Pancreas (tissue), 10 donors: ENCODE measurements at places on chromosomes 6 and 20. TPM values are rescaled to one million over a fixed set of nuclear protein-coding genes. Genes with fewer than 3 reads are reported as not detected.
A peak's percentile ranks its signal among the peaks of the same experiment; 100 is the strongest.

DNA sequence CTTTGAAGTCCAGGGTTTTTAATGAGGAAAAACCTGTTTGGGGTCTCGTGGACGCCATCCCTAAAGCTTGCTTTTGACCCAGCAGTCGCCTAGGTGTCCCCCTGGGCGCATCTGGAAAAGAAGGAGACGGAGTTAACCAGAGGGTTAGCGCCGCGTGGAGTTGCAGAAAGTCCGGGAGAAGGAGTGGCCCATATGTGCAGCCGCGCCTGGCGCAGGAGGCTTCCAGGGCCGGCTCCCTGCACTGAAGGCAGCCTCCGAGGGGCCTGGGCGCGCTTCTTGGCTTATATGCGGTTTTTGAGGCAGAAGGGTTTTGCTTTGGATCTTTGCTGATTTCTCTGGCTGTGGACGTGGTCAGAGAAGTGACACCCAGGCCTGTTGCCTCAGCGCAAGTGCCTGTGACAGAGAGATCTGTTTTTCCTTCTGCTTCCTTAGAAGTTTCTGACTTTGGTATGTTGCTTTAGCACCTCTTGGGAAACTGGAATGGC lies 987 bp downstream of the TMEM181 start:
- H3K4me3 ChIP-seq, result peak overlapping the region; percentile 96
- H3K27me3 ChIP-seq, result no peaks in the 10 kb centered on the region
- H3K4me1 ChIP-seq, result peaks cover 11% of the 10 kb centered on the region
- peak; percentile 71 for DNase-seq

DNA sequence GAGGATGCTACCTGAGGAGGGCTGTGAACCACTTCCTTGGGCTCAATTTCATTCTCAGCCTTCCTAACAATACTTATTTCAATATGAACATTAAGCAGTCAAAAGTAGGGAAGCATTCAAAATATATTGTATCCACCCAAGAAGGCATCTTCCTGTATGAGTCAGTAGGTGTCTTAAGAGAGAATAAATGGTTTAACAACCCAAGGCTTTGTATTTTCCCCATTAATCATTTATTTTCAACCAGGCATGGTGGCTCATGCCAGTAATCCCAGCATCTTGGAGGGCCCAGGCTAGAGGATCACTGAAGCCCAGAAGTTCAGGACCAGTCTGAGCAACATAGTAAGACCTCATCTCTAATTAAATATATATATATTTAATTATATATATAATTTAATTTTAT lies 74.5 kb upstream of the MARCKS start:
- no peak for DNase-seq
- H3K27ac ChIP-seq, result no peak overlapping the region
- H3K4me3 ChIP-seq, result no peak overlapping the region
- no peaks in the 10 kb centered on the region for H3K4me1 ChIP-seq
- H3K27me3 ChIP-seq, result no peaks in the 10 kb centered on the region

DNA sequence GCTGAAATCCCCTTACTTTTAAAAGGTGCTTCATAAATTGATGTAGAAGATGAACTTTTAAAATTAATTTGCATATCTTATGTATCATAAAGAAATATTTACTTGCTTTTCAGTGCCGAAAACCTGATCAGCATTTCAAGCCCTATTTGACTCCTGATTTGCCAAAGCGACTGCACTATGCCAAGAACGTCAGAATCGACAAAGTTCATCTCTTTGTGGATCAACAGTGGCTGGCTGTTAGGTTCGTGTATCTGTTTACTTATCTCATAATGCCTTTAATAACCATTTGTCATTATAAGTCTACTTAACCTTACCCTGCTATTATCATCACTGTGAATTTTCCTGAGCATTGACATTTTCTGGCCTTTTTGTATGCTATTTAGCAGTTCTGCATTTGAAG lies 7.8 kb downstream of the OR2A4 start:
- DNase-seq, result no peak
- no peaks in the 10 kb centered on the region for H3K27me3 ChIP-seq
- no peak overlapping the region for H3K27ac ChIP-seq
- H3K4me1 ChIP-seq, result no peaks in the 10 kb centered on the region
- H3K36me3 ChIP-seq, result no peaks in the 10 kb centered on the region

DNA sequence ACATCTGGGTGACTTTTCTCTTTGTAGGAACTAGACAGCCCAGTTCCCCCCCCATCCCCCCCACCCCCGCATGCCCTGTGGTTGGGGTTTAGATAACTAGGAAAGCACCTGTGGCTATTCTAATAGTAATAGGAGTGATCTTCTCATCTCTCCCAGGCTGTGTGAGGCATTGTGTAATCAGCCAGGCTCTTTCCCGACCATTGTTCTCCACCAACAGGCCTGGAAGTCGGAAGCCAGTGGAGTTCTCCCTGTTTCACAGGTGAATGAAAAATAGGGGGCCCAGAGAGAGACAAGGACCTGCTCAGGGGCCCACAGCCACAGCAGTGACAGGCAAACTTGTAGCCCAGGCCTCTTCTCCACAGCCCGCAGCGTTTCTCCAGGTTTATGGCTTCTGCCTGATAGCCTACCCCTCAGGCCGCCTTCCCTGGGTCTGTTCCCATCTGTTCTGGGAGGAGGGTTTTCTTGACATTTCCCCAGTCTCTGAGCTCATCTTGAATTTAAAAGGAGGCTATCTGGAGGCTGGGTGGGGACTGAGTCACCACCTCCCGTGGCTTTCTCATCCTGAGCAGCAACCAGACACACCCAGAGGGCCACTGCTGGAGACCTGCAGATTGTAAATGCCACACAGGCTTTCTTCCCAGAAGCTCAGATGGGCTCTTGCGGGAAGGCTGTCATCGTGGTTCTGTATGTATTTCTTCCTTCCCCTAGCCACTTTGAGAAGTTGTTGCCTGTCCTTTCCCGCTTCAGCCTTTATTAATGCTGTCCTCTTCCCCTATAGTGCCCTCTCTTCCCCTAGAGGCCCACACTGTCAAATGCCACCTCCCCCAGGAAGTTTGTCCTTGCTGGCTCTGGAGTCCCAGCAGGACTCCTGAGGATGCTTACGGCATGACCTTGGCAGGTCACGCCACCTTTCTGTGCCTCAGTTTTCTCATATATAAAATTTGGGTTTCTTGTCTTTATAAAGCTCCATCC lies 75.9 kb upstream of the MYL9 start:
- no peaks in the 10 kb centered on the region for H3K36me3 ChIP-seq
- H3K4me3 ChIP-seq, result peak overlapping the region; percentile 23
- no peaks in the 10 kb centered on the region for H3K27me3 ChIP-seq
- peak overlapping the region; percentile 88 for H3K27ac ChIP-seq
- DNase-seq, result peak; percentile 42
- H3K4me1 ChIP-seq, result peaks cover 62% of the 10 kb centered on the region

DNA sequence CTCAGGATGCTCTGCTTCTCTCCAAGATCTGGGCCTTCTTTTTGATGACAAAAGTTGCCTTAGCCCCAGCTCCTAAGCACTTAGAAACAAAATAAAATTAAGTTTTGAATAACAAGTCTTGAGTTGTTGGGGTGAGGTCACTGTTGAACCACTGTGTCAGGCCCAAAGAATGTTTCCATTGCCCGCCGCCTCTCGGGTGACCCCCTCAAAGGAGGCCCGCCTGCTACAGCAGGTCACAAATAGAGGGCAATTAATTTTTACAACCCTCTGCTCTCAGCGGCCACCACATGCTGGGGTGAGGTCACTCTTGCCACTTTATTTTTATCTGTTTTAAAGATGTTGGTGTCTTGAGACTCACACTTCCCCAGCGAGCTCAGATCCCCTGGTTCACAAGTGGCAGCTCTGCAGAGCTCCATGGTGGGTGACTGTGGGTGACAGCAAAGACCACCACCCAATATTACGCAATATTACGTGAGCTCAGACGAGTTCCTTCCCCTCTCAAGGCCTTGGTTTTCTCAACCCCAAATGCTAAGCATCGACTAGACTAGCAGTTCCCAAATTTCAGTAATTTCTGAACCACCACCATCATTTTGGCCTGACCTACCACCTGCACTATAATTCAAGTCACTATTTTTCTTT lies 247.7 kb upstream of the PMEPA1 start:
- DNase-seq, result no peak
- peak overlapping the region; percentile 43 for H3K27ac ChIP-seq
- H3K27me3 ChIP-seq, result no peaks in the 10 kb centered on the region
- H3K4me1 ChIP-seq, result no peaks in the 10 kb centered on the region
- no peaks in the 10 kb centered on the region for H3K36me3 ChIP-seq

The CD93 gene
- total RNA-seq, result 9.5 TPM

- H3K4me1 ChIP-seq, result peaks cover 6% of the 10 kb centered on the region
- H3K36me3 ChIP-seq, result no peaks in the 10 kb centered on the region
- no peak for DNase-seq
- no peaks in the 10 kb centered on the region for H3K27me3 ChIP-seq
- no peak overlapping the region for H3K27ac ChIP-seq
Measured at GRCh38 chr20:7935027-7935551, 5.2 kb downstream of the HAO1 start.

GRCh38 chr6:41370488-41371111 lies 35.2 kb downstream of the NCR2 start:
- H3K4me1 ChIP-seq, result peaks cover 11% of the 10 kb centered on the region
- no peak overlapping the region for H3K4me3 ChIP-seq
- no peaks in the 10 kb centered on the region for H3K36me3 ChIP-seq

DNA sequence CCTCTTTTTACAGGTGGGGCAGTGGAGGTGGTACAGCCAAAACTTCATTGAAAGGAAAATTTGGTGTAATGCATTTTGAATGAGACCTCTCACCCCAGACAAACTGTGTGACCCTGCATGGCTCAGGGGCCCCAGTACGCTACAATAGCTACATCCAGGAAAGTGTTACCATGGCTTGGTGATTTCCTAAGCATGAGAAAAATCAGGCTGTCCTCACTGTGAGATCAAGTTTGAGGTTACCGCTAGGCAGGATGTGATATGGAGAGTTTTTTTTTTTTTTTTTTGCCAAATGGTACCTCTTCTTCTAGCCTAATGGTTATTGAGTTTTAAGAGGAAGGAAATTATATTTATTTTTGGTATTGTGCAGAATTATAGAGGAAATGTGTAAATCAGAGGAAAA lies 305.3 kb downstream of the CD83 start:
- H3K27ac ChIP-seq, result no peak overlapping the region
- H3K27me3 ChIP-seq, result no peaks in the 10 kb centered on the region
- no peak overlapping the region for H3K4me3 ChIP-seq

The GSTA3 gene
- total RNA-seq, result not detected

DNA sequence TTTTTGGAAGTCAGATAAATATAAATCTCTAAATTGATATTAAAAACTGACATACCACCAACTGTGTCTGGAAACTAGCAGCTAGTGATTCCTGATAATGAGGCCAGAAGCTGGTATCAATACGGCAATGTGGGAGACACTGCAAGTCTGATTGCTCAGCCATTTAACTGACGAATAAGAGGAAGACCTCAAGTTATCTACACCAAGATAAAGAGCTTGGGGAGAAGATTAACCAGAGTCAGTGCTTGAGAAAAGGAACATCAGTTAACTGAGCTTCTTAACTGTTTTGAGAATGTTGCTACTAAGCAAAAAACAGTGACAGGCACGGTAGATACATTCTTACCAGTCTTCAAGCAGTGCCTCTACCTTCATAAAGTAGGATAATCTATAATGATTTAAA lies 140.4 kb upstream of the TENT5A start:
- no peak overlapping the region for H3K4me3 ChIP-seq
- H3K27ac ChIP-seq, result no peak overlapping the region
- no peak for DNase-seq
- no peaks in the 10 kb centered on the region for H3K27me3 ChIP-seq
- H3K36me3 ChIP-seq, result no peaks in the 10 kb centered on the region

The SSTR4 gene
- not detected for total RNA-seq

The SUN5 gene
- not detected for total RNA-seq

The POLR1C gene
- 10.2 TPM for total RNA-seq

DNA sequence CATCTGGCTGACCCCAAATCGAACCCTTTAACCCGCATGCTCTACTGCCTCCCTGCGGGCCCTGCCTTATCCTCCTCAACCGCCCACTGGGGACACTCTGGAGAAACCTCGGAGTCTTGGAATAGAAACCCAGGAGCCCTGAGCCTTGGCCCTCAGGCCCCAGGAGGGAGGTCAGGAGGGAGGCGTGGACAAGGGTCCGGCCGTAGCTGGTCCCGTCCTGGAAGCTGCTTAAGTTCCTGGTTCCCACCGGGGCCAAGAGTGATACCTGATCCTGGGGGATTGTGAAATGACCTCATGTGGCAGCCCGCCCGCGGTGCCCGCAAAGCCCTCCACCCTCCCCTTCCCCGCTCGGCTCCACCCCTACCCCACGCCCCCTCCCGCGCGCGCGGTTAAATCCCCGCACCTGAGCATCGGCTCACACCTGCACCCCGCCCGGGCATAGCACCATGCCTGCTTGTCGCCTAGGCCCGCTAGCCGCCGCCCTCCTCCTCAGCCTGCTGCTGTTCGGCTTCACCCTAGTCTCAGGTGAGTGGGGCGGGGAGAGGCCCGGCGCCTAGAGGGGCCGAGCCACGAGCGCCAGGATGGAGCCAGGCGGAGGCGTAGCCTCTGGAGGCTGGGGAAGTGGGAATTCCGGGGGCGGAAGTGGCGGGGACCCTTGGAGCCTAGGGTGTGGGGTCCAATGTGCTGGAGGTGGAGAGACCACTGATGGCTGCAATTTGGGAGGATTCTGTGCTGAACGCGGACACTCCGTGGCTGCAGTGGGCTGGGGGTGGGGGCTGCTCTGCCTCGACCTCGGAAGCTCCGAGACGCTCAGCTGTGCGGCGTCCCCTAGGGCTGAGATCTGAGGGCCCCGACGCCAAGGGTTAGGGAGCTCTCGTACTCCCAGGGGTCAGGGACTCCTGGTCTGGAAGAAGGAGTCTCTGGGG lies at the start of gene WFDC2:
Gene WFDC2 (plus strand): TSS at position 418 of the 926 bp plus-strand sequence. CDS start 29 bp downstream, at position 447.
- H3K27ac ChIP-seq, result no peak within 1 kb of the TSS
- H3K36me3 ChIP-seq, result no peaks in the 10 kb centered on the region
- H3K27me3 ChIP-seq, result no peaks in the 10 kb centered on the region
- peak; percentile 50 for DNase-seq

DNA sequence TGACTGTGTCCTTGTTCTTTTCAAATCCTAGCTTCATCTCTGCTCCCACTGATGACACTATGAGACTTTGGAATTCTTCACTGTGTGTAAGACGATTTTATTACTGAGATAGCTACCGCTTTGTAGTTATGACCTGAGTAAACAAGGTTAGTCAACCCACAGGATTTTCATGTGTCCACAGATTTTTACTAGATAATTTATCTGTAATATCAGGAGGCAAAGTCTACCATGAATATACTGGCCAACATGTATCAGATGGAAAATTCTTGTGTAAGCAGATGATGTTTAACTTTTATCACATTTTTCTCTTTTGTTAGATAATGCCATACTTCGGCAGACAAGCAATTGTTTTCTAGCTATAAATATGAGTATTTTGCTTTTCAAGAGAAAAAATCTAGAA lies 119.8 kb downstream of the SGK1 start:
- peaks cover 17% of the 10 kb centered on the region for H3K4me1 ChIP-seq
- no peaks in the 10 kb centered on the region for H3K36me3 ChIP-seq
- DNase-seq, result no peak
